CD4-positive, alpha-beta T cell treated with Interleukin-15 for 4 hours (primary cell): ENCODE measurements at places on chromosomes 12 and 14.

DNA sequence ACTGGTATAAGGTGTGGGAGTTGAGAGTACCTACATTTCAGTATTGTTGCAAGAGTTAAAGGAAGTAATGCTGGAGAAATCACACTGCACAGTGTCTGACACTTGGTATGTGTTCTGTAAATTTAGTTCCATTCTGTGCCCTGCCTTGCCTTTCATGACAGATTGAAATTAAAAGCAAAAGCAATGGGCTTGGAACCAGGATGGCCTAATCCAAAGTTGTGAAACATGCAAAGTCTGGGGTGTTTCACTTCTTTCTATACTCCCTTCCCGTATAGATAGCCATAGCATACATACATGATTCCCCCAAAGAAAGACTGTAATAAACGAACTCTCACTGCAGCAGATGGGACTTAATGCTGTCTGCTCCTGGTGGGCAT is 281.1 kb downstream of the NRXN3 start:
- DNase-seq, result no peak

- peak; percentile 50 for DNase-seq
These were observed 738 bp downstream of the CKAP4 start for GRCh38 chr12:106246891-106247673.

GRCh38 chr12:116381744-116382685 is 104.5 kb upstream of the MED13L start:
- no peak for DNase-seq

GRCh38 chr14:71163842-71164629 is 256.8 kb downstream of the PCNX1 start:
- DNase-seq, result no peak

GRCh38 chr12:130476451-130477135 is 138.9 kb downstream of the PIWIL1 start:
- no peak for DNase-seq

GRCh38 chr12:6664902-6665301 is 2.0 kb upstream of the ING4 start:
- DNase-seq, result no peak

- no peak for DNase-seq
These were observed 228.6 kb downstream of the DPF3 start for GRCh38 chr14:72665259-72665658.

DNA sequence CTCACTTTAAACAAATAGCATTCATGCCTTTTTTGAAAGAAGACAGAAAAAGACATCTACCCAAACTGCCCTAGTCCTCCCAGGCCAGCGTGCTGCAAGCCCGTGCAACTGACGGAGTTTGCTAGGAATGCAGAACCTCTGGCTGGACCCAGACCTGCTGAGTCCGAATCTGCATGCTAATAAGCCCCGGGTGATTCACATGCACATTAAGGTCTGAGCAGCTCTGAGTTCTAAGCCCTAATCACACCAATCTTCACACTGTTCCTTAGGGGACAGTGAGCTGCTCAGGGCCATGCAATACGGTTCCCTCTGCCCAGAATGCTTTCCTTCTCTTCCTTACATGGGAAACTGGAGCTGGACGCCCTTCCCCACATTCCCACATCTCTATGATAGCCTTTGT is 25.2 kb downstream of the HAL start:
- no peak for DNase-seq

- DNase-seq, result no peak
These were observed 146.9 kb downstream of the ESR2 start for GRCh38 chr14:64147126-64147790.
